Kidney (tissue), 22 donors: ENCODE measurements at places on chromosomes 7 and 10. TPM values are rescaled to one million over a fixed set of nuclear protein-coding genes. Genes with fewer than 3 reads are reported as not detected.

GRCh38 chr7:25968205-25968993 lies 183.6 kb upstream of the NFE2L3 start:
- no peak for DNase-seq

HIPK2 gene
- polyA plus RNA-seq: 9.6 TPM

- DNase-seq: no peak
Measured at GRCh38 chr7:22671177-22671879, 55.7 kb upstream of the IL6 start.

GRCh38 chr10:78416031-78417011 lies 382.7 kb downstream of the RPS24 start:
- DNase-seq: peak; percentile 26

DNA sequence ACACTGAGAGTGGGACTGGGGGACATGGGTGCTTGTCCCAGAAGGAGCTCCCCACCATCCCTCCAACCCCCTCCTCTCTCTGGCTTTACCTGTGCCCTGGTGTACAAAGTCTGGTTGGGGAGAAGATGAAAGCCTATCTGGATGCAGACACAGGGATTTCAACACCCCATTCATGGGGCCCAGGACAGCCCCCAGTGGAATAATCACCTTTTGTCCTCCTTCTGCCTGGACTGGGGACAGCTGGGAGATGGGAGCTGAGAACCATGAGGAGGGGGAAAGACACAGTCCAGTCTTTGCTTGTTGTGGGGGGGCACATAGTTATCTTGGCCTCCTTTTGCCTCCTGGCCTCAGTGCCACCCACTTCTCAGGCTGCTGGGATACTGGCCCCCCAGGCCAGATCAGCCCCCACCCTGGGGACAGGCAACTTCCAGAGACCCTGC lies 1.4 kb downstream of the SSC4D start:
- DNase-seq: no peak

DNA sequence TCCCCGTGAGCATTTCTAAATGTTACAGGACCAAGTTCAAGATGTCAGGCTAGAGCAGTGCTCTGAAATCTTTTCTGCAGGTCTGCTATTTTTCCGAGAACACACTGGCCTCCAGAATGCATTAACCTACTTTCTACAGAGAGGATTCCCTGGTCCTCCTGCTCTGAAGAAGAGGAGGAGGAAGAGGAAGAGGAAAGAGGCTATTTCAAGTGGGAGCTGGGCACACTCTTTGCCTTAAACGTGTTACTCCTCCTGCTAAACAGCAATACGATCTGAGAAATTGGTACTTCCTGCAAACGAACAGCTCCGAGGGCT lies 157.4 kb downstream of the FRMD4A start:
- DNase-seq: no peak

GRCh38 chr10:57579926-57580325 lies 687.8 kb downstream of the IPMK start:
- DNase-seq: no peak

GRCh38 chr7:78141522-78142281 lies 343.1 kb downstream of the PHTF2 start:
- DNase-seq: no peak

- DNase-seq: no peak
Measured at GRCh38 chr10:76298329-76298728, 866.9 kb downstream of the LRMDA start.

DNAJC12 gene
- 33.9 TPM for polyA plus RNA-seq

CDNF gene
- polyA plus RNA-seq: 2.3 TPM
